T-cell (primary cell): ENCODE measurements at places on chromosomes 12 and 14.

GRCh38 chr14:104145826-104146601, 7.6 kb downstream of the KIF26A start:
- DNase-seq: no peak

DNA sequence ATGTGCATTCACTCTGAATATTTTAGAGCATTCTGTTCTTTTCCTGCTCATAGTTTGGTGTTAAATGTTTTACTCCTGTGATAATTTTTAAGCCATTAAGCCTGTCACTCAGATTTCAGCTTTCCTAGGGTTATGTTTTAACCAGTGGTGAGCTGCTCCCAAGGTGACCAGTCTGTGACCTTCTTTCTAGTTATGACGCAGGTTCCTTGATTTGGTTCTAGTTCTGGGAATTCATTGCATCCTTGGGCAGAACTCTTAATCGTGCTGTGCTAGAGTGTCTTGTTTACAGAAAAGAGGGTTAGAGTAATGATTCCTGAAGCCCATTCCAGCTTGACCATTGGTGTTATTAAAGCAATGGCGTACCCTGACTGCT, 2.2 kb downstream of the GABARAPL1 start:
- DNase-seq: no peak

DNA sequence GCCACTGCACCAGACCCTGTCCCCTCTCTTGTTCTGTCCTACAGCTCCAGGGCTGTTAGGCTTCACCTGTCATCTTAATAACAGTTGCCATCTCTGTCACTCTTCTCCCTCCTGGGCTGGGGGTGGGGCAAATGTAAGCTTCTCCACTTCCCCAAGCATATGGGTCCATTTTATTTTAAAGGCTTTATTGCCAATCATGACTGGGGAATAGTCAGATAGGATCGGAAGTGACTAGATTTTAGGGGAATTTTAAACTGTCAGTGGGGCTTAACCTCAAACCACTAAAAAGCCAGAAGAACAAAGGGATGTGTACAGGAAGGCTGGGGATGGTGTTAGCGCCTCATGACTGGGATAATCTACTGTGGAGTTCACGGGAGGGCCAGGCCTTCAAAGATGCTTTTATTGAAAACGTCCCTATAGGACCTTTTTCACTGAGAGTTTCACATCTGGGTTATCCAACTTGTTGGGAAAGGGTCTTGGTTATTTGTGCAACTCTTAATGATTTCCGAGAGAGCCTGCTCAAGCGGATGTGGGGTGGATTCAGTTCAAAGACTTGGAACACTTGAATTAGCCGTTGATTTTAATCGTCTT, 41.6 kb downstream of the CHST11 start:
- peak; percentile 38 for DNase-seq

- no peak for DNase-seq
Observed at GRCh38 chr12:46005151-46005797, 14.9 kb upstream of the SCAF11 start.

- DNase-seq: no peak
Observed at GRCh38 chr12:52084491-52085231, 5.2 kb downstream of the SMIM41 start.

GRCh38 chr12:15088105-15088504, 115.3 kb downstream of the PDE6H start:
- DNase-seq: no peak

GRCh38 chr12:100215209-100215608, 14.6 kb downstream of the ACTR6 start:
- no peak for DNase-seq

- DNase-seq: peak; percentile 79
Observed at GRCh38 chr14:71320734-71321573, 413.7 kb downstream of the PCNX1 start.

DNA sequence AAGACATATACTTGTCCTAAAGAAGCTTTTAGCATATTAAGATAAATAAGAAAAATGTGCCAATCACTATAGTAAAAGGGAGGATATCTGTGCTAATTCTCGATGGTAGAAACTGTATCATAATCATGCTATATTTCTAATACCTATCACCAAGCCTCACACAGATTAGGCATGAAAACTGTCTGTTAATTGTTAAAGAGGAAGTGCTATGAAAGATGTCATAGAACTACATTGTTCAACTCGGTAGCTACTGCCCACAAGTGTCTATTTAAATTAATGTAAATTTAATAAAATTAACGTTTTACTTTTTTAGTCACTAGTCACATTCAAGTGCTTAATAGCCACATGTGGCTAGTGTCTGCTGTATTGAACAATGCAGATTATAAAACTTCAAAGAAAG, 77.5 kb upstream of the KICS2 start:
- no peak for DNase-seq

DNA sequence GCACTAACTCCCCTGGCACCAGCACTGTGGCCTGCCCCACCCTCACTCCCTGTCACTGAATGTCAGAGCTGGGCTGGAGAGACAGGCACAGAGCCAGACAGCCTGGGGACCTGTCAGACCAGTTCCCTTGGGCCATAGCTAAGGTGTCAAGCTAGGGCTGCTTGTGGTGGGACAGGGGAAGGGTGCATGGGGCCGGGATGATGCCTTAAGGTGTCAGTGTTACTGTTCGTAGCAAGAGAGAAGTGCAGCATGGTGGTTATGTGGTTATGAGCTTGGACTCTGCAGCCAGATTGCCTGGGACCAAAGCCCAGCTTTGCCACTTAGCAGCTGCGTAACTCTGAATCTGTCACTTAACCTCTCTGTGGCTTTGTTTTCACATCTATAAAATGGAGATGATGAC, 3.8 kb downstream of the RAPGEF3 start:
- DNase-seq: no peak

DNA sequence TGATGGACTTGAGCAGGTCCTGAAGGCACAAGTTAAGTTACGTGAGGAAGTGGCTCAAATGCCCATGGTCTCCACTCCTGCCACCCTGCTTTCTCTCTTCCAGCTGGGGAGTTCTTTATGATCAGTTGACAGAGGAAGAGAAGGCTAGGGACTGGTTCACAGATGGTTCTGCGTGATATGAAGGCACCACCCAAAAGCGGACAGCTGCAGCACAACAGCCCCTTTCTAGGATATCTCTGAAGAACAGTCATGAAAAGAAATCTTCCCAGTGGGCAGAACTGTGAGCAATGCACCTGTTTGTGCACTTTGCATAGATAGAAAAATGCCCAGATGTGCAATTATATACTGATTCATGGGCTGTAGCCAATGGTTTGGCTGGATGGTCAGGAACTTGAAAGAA, 162.4 kb upstream of the FSCB start:
- no peak for DNase-seq

GRCh38 chr14:25140411-25140810, 90.5 kb upstream of the STXBP6 start:
- DNase-seq: no peak

- DNase-seq: no peak
Observed at GRCh38 chr14:99728981-99729451, 44.9 kb downstream of the CYP46A1 start.

GRCh38 chr14:44699391-44699790, 192.3 kb upstream of the FSCB start:
- DNase-seq: no peak

- DNase-seq: no peak
Observed at GRCh38 chr12:2796187-2796666, 1.5 kb downstream of the FKBP4 start.

DNA sequence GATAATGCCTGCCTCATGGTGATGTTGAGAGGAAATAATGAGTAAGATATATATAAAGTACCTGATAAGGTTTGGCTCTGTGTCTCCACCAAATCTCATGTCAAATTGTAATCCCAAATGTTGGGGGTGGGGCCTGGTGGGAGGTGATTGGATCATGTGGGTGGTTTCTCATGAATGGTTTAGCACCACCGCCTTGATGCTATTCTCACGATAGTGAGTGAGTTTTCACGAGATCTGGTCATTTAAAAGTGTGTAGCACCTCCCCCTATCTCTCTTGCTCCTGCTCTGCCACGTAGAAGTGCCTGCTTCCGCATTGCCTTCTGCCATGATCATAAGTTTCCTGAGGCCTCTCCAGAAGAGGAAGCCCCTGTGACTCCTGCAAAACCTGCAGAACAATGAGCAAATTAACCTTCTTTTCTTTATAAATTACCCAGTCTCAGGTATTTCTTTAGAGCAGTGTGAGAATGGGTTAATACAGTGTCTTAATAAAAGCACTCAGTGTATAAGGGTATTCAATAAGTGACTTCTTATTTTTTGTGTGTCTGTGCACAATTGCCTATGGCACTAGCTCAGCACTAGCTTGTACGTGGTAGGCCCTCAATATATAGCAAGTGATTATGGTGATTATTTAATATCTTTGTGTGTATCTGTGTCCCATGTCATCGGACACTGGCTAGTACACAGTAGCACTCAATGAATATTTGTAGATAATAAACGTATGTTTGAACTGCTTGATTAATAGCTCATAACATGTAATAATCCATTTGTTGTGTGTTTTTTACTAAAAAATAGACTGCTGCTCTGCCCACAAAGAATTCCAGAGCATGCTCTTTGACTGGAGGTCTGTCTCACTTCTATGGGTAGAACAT, 138.1 kb upstream of the LMNTD1 start:
- DNase-seq: no peak

DNA sequence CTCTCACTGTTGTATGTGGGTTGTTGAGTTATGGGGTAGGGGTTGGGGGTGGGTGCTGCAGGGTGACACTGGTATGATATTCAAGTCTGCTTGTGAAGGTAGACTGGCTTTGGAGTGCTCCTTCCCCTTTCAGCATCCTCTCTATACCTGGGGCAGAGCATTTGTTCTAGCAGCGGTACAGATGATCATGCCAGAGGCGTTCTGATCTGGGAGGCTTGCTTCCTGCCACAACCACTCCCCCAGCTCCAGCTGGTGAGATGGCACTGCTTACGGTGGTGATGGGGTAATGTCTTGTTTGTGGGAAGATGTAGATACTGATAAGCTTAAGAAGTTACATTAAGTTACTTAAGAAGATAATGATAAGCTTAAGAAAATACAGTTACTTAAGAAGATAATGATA, 131.8 kb downstream of the ERC1 start:
- peak; percentile 69 for DNase-seq

GRCh38 chr14:21017528-21018245, 7.2 kb downstream of the NDRG2 start:
- DNase-seq: no peak

- no peak for DNase-seq
Observed at GRCh38 chr14:74190927-74191575, 48.2 kb upstream of the VSX2 start.

DNA sequence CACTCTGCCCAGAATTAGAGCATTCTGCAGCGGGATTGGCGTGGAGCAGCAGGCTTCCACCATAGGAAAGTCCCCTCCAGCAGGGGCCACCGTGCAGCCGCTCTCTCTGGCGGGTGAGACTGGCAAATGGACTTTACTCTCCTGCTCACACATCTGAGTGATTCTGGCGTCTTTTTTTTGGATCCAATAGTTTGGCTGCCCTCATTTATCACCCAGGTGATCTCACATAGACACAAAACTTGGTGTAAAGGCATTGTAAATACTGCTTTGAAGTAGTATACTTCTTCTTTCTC, 130.3 kb downstream of the TGFB3 start:
- no peak for DNase-seq

DNA sequence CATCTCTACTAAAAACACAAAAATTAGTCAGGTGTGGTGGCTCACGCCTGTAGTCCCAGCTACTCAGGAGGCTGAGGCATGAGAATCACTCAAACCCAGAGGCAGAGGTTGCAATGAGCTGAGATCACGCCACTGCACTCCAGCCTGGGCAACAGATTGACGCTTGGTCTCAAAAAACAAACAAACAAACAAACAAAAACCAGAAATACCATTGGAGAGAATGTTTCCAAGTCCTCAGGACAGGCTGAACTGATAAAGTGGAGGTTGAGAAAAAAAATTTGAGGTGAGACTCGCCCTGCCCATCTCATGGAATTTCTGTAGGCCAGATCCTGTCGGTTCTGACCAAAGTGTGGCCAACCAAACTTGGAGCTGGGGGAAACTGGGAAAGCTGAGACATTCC, 30.6 kb upstream of the NFYB start:
- DNase-seq: no peak

GRCh38 chr12:23555825-23556207, 393.7 kb downstream of the SOX5 start:
- DNase-seq: no peak

DNA sequence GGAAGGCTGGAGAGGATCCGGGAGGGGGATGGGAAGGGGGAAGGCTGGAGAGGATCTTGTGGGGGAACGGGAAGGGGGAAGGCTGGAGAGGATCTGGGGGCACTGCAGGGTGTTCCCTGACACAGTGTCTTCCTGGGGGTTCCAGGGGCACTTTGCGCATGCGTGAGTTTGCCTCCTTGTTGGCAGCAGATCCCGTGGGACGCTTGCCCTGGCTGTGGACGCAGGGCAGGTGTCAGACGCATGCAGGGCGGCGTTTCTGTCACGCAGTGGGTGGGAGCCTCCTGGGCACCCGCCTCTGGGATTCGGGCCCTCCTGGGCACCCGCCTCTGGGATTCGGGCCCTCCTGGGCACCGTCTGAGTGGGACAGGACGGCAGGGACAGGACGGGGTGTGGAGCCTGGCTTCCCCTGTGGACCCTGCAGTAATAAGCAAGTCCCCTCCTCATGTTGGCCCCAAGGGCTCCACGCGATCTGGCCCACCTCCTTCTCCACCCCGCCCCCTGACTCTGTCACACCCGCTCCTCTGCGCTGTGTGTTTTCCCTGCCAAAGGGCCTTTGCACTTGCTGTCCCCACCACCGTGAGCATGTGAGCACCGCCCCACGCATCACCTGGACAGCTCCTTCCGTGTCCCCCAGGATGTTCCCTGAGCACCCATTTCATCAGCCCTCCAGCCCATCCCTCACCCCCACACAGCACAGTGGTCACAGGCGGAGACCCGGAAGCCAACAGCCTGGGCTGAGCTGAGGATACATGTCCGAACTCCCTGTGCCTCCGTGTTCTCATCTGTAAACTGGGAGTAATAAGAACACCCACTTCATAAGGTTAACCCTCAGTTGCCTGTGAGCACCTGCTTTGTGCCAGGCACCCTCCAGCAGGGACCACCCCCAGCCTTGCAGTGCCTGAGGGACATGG, 4.4 kb downstream of the MMP17 start:
- no peak for DNase-seq

GRCh38 chr12:80162177-80162576, 62.8 kb downstream of the OTOGL start:
- DNase-seq: no peak

DNA sequence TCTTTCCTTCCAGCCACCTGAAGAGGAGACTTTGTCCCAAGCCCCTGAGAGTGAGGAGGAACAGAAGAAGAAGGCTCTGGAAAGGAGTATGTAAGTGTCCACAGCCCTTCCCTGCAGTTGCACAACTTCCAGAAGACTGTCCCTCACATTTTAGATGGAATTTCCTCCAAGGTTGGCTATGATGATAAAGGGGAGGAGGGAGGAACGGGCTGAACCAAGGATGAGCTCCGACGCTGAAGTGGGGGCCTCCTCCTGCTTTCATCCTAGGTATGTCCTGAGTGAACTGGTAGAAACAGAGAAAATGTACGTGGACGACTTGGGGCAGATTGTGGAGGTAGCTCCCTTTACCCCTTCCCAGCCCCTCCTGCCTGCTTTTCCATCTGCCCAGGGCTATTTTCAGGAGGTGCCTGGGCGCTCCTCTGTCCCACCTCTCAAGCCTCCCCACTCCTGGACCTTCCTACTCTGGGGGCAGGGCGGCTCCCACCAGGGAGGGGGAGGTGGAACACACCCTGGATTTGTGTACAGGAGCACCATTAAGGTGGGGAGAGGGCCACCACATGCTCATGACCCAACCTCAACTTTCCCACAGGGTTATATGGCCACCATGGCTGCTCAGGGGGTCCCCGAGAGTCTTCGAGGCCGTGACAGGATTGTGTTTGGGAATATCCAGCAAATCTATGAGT, 2.3 kb downstream of the ARHGEF25 start:
- no peak for DNase-seq
